Stimulated activated CD8-positive, alpha-beta memory T cell treated with anti-CD3 and anti-CD28 coated beads, Interleukin-15, amount 100 ng/mL, for 4 hours (primary cell): ENCODE measurements at places on chromosomes 1 and 21.

GRCh38 chr1:247747616-247748015 is 325 bp downstream of the OR14A2 start:
- DNase-seq, result no peak

- DNase-seq, result no peak
Observed at GRCh38 chr1:5949085-5949760, 43.0 kb downstream of the NPHP4 start.

GRCh38 chr1:17696417-17697301 is 58.5 kb upstream of the ACTL8 start:
- no peak for DNase-seq

DNA sequence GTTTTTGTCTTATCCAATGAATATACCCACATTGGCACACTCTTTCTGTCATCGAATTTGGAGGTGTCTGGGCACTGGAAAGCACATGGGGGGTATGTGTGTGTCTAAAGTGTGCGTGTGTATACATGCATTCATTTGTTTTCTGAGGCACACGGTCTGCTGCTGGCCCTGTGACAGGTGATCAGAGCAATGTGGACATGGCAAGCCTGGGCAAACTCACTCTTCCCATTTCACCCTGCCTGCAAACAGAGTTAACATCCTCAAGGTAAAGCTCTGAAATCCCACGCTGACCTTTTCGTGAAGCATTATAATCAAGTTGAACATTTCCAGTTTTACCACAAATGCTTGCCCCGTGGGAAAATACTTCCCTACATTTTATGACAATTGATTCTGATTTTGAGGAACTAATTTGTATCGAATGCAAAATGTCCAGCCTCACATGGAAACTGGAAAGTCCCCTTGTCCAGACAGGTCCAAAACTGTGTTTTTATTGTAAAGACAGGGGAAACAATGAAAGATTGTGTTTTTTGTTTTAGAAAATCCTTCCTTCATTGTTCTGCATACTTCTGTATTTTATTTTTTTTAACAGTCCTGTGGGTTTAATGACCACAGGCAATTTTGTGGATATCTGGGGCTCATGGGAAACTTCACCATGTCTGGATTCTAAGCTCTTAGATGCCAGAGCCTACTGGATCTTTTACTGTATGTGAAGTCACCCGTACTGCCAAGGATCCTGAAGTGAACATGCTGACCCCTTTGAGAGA is 160.9 kb downstream of the PBX1 start:
- no peak for DNase-seq

DNA sequence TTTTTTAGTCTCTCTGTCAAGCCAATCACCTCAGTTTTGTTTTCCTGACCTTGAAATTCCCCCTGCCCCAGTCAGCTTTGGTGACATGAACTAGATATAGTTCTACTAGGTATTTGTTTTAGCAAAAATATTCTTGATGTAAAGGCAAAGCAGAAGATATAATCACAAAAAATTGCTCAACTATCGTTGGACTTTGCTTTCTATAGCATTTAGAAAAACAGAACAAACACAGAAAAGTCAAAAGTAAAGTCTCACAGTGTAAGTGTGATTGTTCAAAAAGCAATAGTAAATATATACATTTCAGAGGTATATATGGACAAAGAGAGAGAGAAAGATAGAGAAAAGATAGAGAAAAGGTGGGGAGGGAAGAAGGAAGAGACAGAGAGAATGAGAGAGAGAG is 305.9 kb downstream of the ADGRL2 start:
- no peak for DNase-seq

DNA sequence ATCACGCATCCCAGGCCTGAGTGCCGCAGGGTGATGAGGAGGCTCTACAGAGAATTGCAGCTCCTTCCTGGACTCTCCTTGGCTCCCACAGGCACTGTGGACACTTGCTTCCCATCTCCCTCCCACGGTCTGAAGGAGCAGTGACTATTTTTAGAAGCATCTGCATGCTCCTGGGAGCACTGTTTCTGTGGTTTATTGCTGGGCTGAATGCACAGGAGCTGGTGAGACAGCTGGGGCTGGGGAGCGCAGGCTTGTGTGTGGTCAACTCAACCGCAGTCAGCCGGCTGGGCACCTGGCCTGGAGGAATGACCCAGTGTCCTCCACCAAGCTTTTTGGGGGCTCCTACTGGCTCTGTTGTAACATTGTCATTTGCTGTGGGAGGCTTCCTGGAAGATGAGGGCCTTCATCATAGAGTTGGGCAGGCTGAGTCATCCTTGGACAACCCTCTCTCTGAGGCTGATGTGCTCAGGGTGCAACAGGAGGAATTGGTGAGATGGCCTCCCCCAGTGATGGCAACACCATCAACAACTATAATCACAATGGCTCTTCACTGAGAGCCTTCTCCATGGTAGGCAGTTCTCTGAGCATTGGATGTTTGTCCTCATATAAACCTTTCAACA is 1.7 kb downstream of the NFASC start:
- DNase-seq, result no peak

DNA sequence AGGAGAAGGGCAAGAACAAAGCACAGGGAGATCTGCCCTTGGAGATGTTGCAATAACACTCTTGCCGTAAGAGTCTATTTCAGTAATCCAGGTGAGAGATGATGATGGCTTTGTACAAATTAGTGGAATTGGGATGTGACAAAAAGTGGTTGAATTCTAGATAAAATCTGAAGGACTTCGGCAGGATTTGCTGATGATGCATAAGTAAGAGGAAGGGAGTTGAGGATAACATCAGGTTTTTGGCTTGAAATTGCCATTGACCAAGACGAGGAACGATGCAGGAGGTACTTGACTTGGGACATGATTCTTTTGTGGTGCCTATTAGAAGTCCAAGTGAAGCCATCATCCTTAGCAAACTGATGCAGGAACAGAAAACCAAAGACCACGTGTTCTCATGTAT is 238.1 kb downstream of the GRIK1 start:
- DNase-seq, result no peak

DNA sequence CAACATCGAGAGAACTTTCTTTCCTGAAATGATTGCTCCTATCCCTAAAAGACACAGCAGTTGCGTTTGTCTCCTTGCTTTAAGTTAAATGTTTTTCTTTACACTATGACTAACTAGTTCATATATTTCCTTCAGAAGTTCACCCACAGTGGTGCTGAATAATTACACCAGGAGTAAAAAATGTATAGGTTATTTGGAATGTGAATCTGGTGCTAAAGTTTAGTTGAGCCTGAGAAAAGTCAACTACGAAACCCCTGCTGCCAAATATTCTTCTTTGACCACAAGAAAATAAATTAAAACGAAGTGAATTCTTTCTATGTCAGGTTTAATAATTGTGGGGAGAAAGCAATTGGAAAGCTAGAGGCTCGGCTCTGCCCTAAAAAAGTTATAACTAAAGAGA is 52.8 kb downstream of the C4BPA start:
- no peak for DNase-seq

DNA sequence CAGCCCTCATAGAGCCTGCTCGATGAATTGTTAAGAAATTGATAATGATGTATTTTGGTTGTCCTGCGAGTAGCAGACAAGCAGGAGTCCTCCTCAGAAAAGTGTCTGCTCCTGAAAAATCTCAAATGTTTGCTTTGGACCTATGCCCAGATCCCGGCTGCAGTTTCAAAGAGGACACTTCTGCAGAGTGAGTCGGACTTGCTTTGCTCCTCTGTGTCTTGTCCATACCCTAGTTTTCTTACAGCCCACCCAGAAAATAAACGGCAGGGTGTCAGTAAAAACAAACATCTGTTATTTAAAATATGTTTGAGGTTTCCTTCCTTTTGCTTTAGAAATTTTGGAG is 2.8 kb downstream of the S100A10 start:
- DNase-seq, result no peak

DNA sequence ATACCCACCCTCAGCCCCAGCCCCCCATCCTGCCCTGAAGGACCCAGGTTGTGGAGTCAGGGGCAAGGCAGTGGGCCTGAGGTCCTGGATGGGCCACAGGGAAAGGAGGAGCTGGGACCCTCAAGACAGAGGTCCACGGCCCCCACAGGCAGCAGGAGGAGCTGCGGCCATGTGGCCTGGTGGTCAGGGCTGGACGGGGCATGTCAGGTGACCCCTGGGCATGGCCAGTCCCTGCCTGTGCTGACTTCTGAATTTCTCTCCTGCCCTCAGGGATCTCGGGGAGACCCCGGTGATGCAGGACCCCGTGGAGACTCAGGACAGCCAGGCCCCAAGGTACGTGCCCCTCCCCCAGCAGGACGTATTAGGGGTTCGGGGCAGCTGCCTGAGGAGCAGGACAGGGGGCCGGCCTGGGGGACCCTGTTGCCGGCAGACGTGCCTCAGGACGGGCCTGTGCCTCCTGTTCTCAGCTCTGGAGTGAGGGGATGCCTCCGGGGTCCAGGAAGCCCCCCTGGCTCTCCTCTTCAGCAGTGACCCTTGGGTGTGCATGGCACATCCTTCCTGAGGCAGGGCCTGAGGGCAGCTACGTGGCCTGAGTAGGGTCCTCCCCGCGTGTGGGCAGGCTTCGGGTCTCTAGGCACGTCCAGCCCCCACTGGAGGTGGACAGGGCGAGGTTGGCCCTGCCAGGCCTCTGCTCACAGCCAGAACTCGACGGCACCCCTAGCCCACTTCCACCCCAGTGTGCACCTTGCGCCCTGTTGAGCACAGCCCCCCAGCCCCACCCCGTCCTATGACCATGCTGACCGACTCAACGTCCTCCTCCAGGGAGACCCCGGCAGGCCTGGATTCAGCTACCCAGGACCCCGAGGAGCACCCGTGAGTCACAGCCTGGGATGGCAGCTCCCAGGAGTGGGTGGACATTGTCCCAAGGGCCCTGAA is 23.6 kb downstream of the COL6A2 start:
- no peak for DNase-seq

GRCh38 chr1:9731051-9731537 is 79.6 kb downstream of the PIK3CD start:
- no peak for DNase-seq

- DNase-seq, result no peak
Observed at GRCh38 chr1:77378723-77379535, 97.1 kb downstream of the AK5 start.

- no peak for DNase-seq
Observed at GRCh38 chr1:53134042-53134485, 8.4 kb downstream of the SLC1A7 start.

GRCh38 chr1:11518791-11519628 is 40.1 kb downstream of the DISP3 start:
- DNase-seq, result no peak

GRCh38 chr1:216422821-216423520 is at the start of gene USH2A:
Gene USH2A (minus strand): TSS chr1:216423448. CDS start chr1:216422336, 1,112 bp downstream.
- DNase-seq, result no peak

DNA sequence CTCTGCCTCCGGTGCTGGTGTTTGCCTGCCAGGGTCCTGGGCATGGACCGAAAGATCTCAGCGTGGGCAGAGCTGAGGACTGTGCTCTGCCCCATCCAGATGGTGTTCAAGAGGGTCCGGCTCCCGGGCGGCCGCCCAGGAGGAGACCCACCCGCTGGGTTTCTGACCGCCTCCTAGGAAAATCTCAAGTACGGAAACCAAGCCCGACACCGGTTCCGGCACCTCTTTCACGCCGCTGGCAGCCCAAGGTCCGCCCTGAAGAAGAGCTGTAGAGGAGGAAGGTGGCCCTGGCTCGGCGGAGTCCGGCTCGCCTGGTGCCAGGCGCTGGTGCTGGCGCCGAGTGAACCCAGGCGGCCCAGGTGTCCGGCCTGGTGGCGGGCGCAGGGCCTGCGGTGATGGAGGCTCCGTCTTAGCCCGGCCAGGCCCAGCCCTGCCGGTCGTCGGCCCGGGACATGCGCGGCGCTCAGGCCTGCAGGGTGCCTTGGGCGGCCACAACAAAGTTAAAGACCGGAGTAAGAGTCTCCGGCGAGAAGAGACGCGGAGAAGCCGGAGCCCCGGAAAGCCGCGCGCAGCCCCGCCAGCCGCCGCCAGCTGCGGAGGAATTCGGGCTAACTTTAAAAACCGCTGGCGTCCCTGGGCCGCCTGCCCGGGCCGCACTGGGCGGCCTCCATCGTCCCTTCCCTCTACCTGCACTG is 1.5 kb downstream of the GRIK3 start:
- no peak for DNase-seq

DNA sequence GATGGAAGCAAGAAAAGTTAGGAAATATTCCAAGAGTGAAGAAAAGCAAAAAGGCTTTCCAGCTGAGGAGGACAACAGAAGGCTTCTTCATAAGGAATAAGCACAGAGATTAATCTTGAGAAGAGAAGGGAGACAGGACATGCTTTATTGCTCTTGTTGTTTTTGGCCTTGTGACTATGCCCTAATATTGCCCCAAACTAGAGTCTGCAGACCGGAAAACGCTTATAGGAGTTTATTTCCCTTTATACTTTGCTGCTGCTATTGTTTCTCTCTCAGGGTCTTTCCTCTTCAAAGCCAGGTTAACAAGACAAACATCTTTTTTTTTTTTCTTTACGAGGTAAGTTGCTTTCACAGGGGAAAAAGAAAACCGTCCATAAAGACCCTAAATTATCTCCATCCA is 991.4 kb downstream of the ADGRL2 start:
- DNase-seq, result no peak

- DNase-seq, result no peak
Observed at GRCh38 chr1:209662879-209663327, 10.7 kb upstream of the LAMB3 start.

DNA sequence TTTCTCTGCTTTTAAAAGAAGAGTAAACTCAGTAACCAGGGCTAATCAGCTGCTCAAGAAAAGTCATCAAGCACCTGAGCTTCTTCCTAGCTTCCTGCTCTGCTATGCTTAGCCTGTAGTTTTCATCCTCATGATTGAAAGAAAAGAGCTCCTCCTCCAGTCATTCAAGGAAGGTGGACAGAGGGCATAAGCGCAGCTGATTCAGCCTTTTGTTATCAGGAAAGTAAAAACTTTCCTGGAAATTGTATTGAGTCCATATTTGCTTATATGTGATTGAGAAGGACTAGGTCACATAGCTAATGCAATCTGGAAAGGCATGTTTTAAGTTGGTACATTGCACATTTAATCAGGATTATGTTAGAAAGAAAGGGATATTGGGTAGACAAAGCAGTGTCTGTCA is 8.5 kb upstream of the BACH1 start:
- no peak for DNase-seq

- DNase-seq, result no peak
Observed at GRCh38 chr21:33752260-33752659, 110.0 kb downstream of the ITSN1 start.

DNA sequence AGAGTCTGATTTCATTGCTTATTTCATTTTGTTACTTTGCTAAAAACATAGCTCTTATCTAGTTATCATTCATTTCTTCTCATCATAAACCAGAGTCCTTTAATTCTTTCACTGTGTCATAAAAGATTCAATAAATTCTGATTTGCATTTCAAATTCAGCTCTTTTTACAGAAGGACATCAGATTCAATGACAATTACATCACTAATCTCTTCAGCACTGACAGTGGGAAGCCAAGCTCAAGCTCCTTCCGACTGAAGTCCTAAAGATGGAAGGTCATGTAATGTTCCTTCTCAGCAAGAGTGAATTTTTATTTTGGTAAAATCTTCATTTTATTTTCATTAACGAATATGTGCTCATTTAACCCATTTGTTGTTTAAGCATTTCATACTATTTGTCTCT is 530.7 kb upstream of the ADGRL2 start:
- DNase-seq, result no peak

- no peak for DNase-seq
Observed at GRCh38 chr1:25516686-25517085, 26.7 kb upstream of the LDLRAP1 start.
